ENCODE measurements at places on chromosomes 1 and 21.

GRCh38 chr1:81714636-81715035 is 86.1 kb upstream of the ADGRL2 start:
- no peak for DNase-seq

DNA sequence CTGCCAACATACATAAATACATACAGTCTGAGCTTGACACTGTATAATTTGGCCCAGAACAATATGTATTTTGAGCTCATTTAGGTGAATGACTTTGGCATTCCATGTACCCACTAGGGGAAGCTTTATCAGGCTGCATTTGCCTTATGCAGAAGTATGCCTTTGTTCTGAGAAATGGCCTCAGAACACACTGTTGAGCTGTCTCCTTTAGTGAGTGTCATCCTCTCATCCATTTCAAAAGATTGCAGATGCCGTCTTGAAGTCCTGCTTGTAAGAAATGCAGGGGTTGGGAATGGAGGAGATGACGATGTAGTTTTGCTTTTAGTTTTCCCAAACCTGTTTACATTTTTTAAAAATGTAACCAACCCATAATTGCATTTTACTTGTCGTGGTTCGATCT is 14.8 kb upstream of the NBL1 start:
- DNase-seq, result no peak

DNA sequence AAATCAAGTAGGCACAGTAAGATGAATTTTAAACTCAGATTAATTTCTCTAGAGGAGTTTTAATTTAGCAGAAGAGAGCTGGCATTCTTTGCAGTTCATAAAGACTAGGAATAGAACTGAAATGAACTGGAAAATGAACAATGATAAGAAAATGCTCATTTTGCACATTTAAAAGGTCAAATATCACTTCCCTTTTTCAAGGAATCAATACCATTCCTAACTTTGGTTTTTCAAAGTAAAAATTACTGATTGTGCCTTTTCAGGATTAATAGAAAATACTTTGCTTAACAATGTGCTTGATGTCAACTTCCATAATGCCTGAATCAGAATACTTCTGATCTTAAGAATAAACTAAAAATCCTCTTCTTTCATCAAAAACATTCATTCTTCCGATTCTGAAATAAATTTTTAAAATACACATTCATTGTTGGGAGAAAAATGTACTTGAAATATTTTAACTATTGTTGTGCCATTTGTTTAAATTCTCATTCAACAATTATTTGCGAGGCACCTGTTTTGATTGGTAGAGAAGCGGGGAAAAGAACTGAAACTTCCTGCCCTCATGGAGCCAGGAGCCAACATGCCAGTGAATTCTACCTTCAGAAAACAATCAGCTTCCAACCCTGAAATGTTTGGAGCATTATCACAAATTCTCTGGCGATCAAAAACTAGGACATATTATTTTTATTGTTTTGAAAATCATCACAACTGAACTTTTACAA is 2.1 kb downstream of the SCAF4 start:
- DNase-seq, result no peak

DNA sequence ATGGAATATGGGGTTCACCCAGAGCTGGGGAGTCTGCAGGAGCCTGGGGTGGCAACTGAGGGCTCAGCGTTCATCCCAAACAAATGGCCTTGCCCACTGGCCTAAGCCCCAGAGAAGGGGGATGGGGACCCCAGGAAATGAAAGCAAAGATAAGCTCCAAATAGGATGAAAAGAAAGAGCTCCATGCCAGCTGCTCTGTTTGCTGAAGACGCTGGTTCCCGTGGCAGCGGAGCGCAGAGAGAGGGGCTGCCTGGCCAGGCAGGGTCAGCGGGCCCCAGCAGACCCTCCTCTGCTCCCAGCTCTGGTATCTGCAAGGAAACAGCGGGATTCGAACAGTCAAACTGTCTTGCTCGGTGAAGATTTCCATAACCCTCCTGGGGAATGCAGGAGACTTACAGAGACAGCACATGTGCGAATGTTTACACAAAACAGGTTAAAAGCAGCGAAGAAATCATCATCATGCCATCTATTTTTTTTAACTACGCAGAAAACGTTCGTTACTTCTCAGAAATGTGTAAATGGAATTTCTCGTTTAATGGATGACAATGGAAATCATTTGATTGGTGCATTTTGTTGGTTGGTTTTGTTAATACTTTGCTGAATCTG is 94.4 kb downstream of the PDE9A start:
- no peak for DNase-seq

All from effector CD4-positive, alpha-beta T cell (primary cell).